GM23248 (cell line): ENCODE measurements at places on chromosomes 7 and 10.

DNA sequence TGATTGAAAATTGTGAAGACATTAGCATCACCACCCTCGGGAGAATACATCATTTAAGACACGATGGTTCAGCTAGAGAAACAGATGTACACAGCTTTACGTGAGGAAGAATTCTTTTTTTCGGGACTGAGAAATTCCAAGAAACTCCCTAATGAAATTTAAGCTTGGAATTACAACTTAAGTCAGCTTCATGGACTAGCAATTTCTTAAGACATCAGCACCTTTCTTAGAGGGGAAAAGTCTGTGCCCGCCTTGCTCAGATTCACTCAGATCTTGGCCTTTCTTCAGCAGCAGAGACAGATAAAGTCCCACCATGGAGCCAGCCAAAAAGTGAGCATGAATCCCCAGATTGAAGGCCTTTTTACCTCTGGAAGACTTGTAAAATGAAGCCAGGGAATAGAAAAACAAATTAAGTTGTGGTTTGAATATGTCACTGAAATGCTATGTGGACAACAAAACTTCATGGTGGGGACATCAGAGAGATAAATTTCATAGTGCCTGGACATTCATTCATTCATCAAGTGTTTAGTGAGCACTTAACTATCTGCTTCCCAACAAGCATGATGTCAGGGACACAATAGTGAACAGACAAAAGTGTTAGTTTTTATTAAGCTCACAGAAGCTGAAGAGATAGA is 32.1 kb downstream of the PRKG1 start:
- peak; percentile 12 for DNase-seq

- no peak for DNase-seq
These were observed 37.2 kb upstream of the ABCB5 start for GRCh38 chr7:20578257-20578771.

GRCh38 chr10:80528185-80528700 is 9.5 kb upstream of the SH2D4B start:
- no peak for DNase-seq

GRCh38 chr7:95491634-95492314 is 6.0 kb downstream of the ASB4 start:
- no peak for DNase-seq

DNA sequence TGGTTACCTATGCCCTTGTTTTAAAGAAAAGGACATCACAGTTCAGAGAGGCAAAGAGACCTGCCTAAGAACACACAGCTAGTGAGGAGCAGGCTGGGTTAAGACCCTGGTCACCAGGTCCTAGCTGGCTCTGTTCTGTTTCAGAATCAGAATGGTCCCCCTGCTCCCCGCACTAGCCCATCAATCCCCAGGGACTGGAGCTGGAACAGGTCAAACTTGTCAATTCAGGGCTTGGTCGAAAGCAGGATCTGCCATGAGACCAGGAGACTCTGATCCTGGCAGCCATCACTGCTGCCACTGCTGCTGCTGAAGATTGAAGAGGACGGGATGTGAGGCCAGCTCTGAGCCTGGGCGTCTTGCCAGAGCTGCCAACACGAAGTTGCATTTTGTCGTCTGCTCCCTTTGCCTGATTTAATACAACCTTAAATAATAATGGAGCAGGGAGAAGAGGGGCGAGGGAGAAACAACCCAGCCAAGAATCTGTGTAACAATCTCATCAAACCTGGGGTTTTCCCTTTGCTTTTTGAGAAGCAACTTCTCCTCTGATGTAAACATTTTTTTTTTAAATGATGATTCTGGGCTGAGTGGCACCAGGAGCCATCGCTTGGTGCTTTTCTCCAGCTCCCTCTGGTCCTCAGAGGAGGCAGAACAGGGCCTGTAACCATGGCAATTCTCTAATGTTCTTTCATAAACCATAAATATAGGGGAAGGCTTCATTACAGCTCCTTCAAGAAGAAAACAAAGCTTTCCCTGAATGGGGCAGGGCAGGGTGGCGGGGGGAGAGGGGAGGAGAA is 119.0 kb upstream of the SORCS3 start:
- DNase-seq = no peak

- no peak for DNase-seq
These were observed 301.6 kb upstream of the NRP1 start for GRCh38 chr10:33635967-33636515.

- peak; percentile 83 for DNase-seq
These were observed 32.7 kb upstream of the NPVF start for GRCh38 chr7:25260862-25261494.

- no peak for DNase-seq
These were observed 32.6 kb downstream of the CHST3 start for GRCh38 chr10:71996592-71997371.

DNA sequence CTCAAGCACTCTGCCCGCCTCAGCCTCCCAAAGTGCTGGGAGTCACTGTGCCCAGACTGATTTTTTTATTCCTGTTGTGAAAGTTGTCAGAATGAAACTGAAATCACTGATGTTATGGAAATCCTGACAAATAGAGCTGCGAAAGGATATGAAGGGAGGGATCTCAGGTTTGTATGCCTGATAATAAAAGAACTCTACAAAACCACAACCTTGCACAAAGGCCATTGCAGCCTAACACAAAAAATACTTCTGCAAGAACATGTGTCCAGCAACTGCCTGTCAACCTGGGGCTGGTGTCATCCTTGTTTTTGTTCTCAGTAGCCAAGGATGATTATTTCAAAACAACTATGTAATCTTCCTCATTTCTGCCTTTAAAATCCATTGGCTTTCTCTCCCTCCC is 126.1 kb downstream of the NEBL start:
- DNase-seq = no peak

DNA sequence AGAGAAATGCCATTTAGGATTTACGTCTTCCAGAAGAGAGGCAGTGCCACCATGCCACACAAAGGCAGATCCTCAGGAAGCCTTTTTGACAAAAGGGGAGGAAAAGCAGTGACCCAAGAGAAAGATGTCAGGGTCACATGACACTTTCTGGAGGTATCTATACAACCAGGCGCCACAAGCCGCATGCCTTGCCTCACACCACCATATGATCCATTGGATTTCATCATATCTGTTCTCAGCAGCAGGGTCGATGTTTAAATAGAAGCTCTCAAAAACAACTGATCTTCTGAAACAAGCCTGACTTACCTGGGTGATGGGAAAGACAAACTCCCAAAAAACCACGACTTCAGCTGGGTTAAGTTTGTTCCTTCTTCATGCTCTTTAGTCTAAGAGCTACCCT is 52.5 kb upstream of the UNC5B start:
- no peak for DNase-seq

DNA sequence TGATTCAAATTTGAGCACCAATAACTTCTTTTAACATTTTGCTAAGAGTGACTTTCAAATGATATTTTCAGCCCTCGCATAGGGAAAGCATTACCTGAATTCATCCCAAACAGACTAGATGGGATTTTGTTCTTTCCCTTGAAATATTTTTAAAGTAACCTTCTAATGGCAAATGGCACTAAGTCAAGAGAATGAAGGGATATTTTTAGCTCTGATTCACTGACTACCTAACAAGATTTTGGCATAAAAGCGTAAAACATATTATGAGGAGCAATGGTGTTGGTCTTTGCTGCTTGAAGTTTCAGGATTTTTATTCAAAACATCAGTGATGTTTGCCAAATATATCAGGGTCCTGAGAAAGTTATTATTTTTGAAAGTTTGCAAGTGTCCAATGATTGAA is 290.3 kb downstream of the CDK14 start:
- DNase-seq = no peak

- no peak for DNase-seq
These were observed 1.7 kb downstream of the NCAPG2 start for GRCh38 chr7:158702944-158703343.

DNA sequence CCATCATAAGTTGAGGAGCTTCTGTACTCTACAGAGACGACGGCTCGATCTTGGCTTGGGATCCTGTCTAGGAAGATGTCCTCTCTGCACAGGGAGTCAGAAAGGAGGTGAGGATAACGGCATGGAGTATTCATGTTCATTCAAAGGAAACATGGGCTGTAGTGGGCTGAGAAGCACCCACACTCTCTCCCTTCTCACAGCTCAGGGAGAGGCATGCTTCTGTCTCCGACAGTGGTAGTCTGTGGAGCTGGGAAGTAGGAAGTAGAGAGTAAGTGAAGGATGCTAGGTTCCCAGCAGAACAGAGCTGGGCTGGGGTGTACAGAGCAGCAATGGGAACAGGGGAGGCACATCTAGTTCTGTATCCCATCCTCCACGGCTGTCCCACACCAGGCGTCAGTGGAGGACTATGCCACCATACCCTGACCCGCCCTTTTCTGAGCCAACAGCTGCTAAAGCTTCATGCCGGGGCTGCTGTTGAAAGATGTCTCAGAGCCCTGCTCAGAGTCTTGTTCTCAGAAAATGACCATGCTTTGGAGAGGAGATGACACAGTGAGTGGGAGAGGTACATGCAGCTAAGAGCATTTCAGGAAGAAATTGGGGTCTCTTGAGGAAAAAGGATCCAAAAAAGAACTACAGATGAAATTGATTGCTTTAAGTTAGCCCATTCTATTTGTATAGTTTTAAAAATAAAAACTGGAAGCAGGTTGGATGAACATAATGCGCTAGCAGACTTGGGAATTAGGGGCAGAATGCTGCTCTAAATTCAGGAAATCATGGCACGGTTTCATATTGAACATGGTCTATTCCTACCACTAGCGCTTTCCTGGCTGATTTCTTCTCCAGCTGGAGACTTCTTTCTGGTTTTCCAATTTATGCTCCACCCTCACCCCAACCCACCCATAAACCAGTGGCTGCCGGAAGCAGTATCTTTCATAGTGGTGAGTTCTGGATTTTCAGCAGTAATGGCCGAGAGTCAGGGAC is 138.6 kb downstream of the CHN2 start:
- no peak for DNase-seq

- DNase-seq = peak; percentile 66
These were observed 2.8 kb downstream of the MCU start for GRCh38 chr10:72694476-72695369.

- DNase-seq = no peak
These were observed 312.4 kb downstream of the KCNMA1 start for GRCh38 chr10:77325233-77325537.

DNA sequence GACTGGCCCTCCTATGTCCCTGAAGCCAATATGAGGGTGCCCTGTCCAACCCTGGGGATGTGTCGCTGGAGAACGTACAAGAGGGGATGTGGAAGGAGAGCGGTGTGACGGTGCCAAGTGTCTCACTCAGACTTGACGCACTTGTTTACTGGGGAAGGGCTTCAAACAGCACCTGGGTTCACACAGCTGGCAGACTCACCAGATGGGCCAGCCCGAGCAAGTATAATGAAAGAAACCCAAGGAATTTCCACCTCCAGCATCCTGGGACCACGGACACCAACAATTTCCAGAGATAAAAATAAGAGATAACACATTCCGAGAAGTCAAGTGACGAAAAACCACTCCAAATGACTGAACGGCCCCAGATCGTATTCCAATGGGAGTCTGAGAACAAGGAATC is 5.3 kb downstream of the ATP5MF start:
- DNase-seq = no peak

- DNase-seq = no peak
These were observed 76.8 kb upstream of the NANOS1 start for GRCh38 chr10:118952493-118953295.

- DNase-seq = no peak
These were observed 41.3 kb downstream of the ST7 start for GRCh38 chr7:116994611-116995010.

- no peak for DNase-seq
These were observed 757.3 kb downstream of the TYW1 start for GRCh38 chr7:67753891-67754290.

DNA sequence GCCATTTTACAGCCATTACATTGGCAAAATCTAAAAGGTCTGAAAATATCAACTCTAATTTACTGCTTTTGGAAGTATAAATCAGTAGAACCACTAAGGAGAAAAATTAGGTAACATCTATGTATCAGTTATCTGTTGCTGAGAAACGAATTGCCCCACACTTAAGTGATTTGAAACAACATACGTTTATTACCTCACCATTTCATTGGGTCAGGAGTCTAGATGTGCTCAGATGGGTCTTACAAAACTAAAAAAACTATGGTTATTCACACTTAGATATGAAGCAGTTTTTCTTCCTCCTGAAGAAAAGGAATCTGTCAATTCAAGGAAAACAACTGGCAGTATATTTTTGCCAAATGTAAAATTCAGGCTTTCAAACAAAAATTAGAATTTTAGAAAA is 80.1 kb upstream of the APBB1IP start:
- no peak for DNase-seq

- no peak for DNase-seq
These were observed 27.2 kb downstream of the HTR5A start for GRCh38 chr7:155097338-155097737.

DNA sequence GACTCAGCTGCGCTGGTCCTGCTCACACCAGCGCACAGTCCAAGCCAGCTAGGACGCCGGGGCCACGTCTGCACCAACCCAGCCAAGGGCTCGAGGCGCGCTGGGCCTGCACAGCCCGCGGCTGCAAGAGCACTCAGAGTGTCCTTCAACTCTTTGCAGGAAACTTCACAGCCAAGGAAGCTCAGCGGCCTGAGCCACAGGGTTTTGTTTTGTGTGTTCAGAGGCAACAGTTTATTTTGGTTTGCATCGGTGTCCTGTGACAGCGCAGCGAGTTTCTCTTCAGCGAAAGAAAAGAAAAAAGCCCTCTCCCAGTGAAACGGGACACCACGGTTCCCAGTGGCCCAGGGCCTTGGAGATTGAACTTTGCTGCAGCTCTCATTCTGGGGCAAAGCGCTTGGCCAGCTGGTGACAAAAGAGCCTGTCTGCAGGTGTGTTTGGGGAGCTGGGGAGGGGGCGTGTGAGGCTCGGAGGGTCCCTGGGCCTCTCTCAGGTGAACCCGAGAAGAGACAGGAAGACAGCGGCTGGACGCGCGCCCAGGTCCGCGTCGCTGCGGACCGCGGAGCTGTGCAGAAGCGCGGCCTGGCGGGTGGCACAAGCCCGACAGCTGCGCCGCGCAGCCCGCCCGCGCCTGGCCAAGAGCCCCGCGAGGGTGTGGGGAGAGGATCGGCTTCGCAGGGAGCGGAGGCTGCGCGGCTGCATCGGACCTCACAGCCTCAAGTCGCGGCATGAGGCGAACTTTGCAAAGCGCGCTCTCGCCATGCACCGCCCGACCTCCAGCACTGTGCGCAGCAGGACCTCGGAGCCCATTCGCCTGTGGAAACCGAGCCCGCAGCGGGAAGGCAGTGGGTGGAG is 922 bp downstream of the CXCL12 start:
- peak; percentile 79 for DNase-seq

DNA sequence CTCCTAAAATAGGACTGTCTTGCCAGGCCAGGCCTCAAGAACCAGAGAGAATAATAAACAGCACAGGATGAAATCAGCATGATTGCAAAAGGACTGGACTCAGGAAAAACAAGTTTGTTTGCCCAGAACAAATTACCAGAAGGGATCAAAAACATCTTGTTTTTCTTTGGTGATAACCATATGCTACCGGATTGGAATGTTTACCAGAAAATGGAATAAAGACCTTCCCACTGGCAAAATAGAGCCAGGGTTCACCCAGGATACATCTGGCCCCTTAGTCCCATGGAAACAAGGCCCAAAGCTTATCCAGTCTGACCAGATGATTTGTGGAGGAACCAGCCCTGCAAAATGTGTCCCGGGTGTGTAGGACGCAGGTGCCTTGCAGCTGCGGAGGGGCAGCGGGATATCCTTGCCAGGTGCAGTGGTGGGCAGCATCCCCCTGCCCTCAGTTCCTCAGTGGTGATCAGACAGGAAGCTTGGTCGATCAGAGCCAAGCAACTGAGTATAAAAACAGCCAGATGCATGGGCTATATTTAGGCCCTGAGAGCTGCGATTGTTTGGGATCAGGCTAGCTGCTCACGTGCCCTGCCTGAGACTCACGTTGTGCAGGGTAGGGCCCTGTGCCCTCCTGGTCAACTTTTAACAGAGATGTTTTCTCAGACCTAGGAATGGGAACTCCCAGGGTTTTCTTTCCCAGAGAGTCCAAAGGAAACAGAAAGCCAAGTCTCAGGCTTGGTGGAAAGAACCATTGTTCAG is 4.6 kb upstream of the ZNF22 start:
- DNase-seq = peak; percentile 55
